ENCODE measurements at places on chromosomes 4 and X. TPM values are rescaled to one million over a fixed set of nuclear protein-coding genes. Genes with fewer than 3 reads are reported as not detected.

Gene IL1RAPL2
- not detected for total RNA-seq

DNA sequence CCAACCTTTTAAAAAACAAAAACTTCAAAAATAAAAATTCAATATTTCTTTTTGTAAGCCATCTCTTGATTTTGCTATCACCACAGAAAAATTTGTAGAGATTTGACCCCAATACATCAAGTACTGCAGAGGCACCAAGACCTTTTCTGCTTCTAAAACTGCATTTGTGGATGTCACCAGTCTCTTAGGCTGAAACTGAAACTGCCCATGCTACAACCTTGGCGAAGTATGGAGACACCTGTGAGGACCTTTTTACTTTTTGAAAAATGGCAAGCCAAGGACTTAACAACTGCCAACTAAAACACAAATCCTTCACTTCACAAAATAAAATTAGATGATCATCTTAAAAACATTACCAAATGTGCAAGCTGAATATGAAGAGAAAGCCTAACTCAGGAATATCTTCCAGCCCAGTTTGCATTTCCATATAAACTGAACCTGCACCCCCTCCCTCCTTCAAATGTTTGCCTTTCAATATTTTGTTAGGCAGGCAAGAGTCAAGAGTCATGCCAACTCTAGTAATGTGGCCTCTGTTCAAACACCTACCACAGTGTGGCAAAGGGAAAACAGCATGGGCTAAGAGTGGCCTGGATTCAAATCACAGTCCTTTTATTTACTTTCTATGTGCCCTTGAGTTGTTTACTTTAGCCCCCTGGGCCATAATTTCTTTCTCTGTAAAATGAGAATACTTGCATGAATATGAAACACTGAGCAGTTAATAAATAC, 389.4 kb downstream of the OPHN1 start:
- DNase-seq, result no peak

DNA sequence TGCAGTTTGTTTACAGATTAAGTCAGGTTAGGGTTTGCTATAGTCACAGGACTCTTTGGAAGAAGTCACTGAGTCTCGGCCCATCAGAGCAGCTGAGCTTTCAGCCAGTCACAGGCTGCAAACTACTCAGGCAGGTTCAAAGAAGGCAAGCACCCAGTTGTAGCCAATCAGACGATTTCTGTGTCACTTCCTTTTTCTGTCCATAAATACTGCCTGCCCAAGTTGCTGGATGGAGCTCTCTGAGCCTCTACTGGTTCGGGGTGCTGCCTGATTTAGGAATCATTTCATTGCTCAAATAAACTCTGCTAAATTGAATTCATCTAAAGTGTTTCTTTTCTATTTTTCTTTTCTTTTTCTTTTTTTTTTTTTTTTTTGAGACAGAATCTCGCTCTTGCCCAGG, 7.3 kb upstream of the SH3BP2 start:
- DNase-seq, result no peak

- DNase-seq, result peak; percentile 52
These were observed 57.7 kb upstream of the UGT2B7 start for GRCh38 chr4:69038582-69038981.

Gene NPY5R
- not detected for total RNA-seq

DNA sequence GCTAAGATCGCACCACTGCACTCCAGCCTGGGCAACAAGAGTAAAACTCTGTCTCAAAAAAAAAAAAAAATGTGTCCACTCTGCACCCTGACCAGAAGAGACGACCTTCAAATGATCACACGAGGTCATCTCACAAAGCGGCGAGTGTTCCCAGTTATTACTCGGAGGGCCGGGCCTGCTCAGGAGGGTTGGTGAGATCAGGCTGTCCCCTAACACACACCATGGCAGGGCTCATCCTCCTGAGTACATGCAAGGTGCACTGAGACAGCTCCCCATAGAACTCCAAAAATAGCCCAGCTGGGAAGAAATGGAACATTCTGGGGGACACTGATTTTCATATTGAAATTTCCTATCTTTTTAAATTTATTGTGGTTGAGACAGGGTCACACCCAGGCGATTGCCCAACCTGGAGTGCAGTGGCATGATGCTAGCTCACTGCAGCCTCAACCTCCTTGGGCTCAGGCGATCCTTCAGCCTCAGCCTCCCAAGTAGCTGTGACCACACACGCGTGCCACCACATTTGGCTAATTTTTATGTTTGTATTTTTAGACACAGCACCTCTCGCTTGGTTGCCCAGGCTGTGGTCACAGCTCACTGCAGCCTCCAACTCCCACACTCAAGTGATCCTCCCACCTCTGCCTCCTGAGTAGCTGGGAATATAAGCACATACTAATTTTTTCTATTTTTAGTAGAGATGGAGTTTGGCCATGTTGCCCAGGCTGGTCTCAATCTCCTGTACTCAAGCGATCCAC, 51.5 kb downstream of the DHRSX start:
- no peak for DNase-seq

Gene ARHGAP4
- 31.9 TPM for total RNA-seq

- no peak for DNase-seq
These were observed 82.7 kb downstream of the TENM3 start for GRCh38 chr4:182325848-182326255.

GRCh38 chr4:83124111-83124780, 9.7 kb upstream of the PLAC8 start:
- no peak for DNase-seq

Gene STK32B
- total RNA-seq, result 7.8 TPM

Gene NAT8L
- 0.12 TPM for total RNA-seq

Gene MAGEB18
- not detected for total RNA-seq

Gene POU4F2
- total RNA-seq, result not detected

DNA sequence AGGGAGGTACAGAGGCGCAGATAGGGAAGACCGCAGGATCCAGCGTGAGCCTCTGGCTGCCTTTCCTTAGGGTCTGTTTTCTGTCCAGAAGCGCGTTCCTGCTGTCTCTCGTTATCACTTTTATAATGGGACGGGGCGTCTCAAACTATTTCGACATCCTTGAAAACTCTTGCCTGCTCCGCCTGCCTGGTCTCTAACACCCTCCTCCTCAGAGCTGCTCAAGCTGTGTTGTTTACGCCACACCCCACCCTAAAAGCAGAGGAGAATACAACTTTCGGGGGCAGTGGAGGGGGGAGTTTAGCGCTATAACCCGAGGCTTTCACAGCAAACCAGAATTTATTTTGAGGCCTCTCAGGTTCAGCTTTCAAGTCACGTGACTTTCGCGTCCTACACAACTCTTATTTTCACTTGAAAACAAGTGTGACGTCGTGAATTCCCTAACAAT, 646 bp upstream of the FAM3A start:
- DNase-seq, result peak; percentile 64

DNA sequence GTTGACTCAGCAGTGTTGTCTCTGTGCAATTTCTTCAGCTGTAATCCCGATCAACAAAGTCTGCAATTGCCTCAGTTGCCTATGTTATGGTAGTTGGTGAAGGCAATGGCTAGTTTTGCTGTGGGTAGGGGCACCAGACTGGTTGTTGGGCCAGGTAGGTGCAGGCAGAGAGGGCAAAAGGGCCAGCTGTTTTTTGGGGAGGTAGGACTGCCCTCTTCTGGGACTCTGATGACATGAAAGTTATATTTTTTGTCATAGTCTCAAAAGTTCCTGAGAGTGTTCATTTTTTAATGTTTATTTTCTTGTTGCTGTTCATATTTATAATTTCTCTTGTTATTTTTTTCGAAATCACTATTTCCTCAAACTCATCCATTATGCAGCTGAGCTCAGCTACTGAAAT, 25.1 kb downstream of the DCAF12L2 start:
- no peak for DNase-seq

DNA sequence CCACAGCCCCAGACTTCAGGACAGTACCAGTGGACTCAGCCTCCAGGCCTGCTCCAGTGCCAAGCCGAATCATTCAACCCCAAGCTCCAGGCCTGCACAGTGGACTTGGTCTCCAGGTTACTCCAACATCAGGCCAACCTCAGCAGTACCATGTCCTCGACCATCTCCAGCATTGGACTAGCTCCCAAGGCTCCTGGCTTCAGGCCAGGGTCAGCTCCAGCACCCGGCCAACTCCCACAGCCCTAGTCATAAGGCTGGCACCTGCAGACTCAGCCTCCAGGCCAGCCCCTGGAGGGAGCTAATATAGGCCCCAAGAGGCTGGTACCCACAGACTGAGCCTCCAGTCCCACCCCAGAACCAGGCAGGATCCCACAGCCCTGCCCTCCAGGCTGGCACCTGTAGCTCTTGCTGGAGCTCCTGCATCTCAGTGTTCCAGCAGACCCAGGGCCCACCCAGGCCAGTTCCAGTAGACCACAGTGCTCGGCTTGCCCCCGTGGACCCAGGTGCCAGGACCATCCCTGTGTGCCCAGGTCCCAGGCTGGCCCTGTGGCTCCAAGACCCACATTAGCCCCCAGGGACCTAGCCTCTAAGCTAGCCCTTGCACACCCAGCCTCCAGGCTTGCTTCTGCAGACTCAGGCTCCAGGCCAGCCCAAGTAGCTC, 25.6 kb downstream of the ZMAT1 start:
- no peak for DNase-seq

Gene PAGE4
- total RNA-seq, result not detected

- no peak for DNase-seq
These were observed 21.9 kb upstream of the GPR78 start for GRCh38 chr4:8558080-8558960.

Gene PNMA3
- total RNA-seq, result not detected

DNA sequence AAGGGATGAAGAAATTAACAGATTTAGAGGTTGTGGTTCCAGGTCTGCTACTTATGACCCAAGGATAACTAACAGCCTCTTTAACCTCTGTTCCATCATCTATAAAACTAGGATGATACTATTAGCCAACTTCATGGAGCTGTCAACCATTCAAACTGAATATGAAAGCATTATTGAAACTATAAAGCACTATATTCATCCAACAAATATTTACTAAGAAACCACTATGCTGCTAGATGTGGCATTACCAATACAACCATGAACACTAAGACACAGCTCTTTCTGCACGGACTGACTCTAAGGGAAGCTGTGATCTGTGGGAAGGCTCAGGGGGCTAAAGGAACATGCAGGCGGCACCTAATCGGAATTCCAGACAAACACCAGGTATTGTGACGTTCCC, 66.0 kb downstream of the APBB2 start:
- DNase-seq, result no peak

GRCh38 chr4:183675625-183676024, 16.5 kb downstream of the TRAPPC11 start:
- no peak for DNase-seq

DNA sequence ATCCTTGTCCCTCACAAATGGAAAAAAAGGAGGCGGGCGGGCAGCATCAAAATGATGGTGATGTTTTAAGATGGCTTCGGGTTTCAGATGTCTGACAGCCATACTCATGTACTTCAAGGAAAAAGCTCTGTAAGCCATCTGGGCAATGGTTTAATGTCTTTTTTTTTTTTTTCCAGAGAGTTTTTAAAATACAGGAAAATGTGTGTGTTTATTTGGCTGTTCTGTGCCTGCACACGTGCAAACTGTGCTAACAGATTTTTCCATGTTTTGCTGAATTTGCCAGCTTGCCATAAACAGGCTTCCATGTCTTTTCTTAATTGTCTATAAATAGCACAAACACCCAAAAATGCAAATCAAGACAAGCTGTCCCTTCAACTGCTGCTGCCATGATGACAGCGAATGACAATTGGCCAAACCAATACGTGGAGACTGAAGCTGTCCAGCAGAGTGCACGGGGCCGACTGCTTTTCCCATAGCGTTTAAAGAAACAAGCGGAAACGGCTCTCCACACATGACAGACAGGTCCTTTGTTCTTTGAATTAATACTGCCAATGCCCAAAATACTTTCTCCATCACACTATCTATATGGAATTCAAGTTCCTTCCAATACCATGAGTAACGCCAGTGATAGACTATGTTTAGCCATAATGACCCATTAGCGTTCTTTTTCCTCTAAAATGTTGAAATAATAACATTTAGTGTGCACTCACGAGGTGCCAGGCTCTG, 35.7 kb downstream of the AFAP1 start:
- peak; percentile 91 for DNase-seq

GRCh38 chr4:56859841-56860240, 38.3 kb upstream of the SPINK2 start:
- no peak for DNase-seq

- no peak for DNase-seq
These were observed 51.5 kb downstream of the SLC2A9 start for GRCh38 chr4:9969526-9970398.

DNA sequence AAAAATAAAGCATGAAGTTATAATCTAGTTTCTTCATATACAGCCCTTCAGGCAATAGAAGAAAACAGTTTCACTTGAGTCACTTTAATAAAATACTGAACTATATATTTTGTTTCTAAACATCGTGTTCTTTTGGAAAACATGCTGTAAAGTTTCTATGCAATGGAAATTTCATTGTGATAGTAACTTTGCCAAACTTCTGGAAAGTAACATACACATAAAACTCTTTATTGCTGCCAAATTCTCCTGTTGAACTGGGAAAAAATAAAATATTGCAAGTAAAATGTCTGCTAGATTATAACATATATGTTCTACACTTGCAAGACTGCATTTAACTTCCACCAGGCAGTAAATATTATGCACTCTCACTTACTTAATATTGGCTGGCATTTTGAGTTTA, 635.4 kb downstream of the SPRY1 start:
- DNase-seq, result no peak

Gene CCDC149
- 12.5 TPM for total RNA-seq

GRCh38 chr4:60934566-60935295, 265.4 kb upstream of the ADGRL3 start:
- no peak for DNase-seq

- no peak for DNase-seq
These were observed 304.9 kb upstream of the RPS6KA3 start for GRCh38 chrX:20571611-20572010.

- peak; percentile 2 for DNase-seq
These were observed 201.3 kb upstream of the GNPDA2 start for GRCh38 chr4:44927399-44928380.

Gene FRMD7
- total RNA-seq, result not detected

DNA sequence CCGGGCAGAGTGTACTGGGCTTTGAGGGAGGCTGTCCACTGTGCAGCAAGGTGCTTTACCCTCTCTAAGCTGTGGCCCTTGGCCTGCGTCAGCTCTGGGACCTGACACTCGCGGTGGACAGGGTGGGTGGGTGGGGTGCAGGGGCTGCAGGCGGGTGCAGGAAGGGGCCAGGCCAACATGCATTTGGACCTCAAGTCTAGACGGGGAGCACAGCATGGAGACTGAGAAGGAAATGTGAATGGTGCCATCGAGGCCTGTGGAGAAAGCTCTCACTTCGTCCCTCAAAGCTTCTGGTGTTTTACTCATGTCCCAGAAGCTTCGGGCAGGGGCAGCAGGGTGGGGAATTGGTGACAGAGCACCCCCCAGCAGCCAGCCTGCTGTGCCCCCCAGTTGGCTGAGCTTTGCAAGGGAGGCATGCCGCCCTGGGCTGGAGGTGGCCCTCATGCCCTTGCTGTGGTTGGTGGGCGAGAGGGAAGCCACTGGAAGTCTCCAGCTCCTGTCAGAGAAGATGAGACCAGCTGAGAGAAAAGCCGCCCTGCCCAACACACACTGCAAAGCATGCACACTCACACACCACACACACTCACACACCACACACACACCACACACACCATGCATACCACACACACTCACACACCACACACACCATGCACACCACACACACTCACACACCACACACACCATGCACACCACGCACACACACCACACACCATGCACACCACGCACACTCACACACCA, 12.3 kb downstream of the PNMA6E start:
- DNase-seq, result no peak
